NCI-H2107 (cell line): ENCODE measurements at places on chromosomes 5 and 9.

GRCh38 chr9:37968228-37968701, 64.3 kb upstream of the SLC25A51 start:
- DNase-seq: no peak

DNA sequence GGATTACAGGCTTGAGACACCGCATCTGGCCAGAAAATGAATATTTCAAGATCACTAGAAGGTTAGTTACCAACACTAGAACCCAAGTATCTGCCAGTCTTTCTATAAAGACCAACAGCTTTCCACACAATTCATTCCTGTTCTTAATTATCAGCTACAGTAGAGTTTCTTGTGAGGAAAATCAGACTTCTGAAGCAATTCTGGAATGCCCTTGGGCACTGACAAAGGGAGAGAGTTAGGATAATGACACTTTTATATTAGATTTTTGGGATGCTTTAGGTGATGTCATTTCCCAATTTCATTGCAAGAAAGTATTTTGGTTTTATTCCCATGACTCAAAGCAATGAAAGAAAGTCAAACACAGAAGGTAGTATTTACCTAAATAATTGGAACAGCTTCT, 497.0 kb upstream of the TUSC1 start:
- DNase-seq: no peak

DNA sequence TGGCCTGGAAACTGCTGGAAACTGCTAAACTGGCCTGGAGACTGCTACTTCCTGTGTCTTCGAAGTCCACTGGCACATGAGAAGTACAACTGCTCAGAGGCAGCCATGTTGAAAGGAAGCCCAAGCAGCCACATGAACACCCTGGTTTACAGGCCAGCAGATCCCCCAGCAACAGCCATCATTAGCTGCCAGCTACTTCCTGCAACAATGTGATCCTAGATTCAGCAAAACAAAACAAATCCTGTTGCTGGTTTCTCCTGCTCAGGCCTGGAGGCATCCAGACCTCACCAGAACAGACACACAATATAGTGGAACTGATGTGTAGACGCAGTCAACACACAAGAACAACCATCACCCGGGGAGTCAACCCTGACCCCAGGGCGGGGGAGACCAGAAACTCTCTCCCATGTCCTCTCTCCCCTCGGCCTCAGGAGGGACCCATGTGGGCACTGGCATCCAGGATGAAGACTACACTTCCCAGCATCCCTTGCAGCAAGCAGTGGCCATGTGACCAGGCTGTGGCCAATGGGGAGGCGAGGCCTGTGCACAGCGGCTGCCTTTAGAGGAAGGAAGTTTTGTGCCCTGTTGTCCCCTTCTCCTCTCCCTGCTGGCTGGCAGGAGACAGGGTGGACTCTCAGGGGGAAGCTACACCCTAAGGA, 9.2 kb upstream of the LCN15 start:
- no peak for DNase-seq

DNA sequence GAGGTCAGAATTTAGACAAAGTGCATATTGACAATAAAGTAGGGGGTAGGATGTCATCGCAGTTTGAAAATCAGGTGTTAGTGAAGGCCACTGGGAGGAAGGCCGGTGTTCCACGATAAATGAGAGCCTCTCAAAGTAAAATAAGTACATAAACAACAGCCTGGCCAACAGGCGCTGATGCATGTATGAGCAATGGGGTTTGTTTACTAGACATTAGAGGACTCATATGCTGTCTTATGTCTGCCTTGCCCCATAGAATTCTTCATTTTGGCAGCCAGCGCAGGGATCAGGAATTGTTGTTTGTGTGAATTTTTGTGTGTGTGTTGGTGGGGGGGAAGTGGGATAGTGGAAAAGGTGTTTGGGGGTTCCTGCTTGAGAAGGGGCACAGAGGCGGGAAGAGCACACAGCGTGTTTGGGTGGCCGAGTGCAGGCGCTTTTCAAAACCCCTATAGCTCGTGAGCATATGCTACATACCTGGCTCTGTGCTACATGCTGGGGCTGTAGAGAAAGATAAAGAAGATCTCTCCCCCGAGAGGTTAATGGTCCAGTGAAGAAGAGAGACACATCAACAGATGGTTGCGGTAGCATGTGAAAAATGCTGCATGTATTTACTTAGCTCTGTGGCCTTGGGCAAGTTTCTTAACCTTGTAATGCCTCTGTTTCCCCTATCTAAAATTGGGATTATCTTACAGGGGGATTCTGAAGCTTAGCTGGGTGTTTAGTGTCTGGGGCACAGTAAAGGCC, 11.5 kb downstream of the SNX30 start:
- DNase-seq: no peak

GRCh38 chr5:170270293-170271069, 27.1 kb downstream of the LCP2 start:
- no peak for DNase-seq

- DNase-seq: no peak
These were observed 59.4 kb downstream of the MINAR2 start for GRCh38 chr5:129807162-129807814.
